Fibroblast of skin of abdomen (primary cell): ENCODE measurements at places on chromosomes 7 and 10.

- DNase-seq: no peak
Measured at GRCh38 chr7:28065308-28065707, 115.3 kb downstream of the JAZF1 start.

DNA sequence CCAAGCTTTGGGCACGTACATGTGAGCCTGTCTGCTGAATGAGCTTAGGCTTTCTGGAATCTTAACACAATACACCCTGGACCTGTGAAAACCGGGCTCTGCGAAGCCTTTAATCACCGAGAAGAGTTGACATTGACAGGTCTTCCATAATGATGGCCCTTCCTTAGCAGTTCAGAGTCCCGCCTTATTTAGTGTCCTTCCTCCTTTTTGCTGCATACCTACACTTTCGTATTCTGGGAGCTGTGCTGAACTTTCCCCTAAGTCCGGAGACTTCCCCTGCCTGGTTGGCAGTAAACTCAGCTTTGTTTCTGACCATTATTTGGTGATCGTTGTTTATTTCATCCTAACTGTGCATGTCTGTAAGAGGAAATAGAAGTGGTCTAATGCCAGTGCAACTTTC, 212.0 kb downstream of the CAMK1D start:
- no peak for DNase-seq

- DNase-seq: no peak
Measured at GRCh38 chr10:104732222-104732621, 91.1 kb downstream of the SORCS3 start.

DNA sequence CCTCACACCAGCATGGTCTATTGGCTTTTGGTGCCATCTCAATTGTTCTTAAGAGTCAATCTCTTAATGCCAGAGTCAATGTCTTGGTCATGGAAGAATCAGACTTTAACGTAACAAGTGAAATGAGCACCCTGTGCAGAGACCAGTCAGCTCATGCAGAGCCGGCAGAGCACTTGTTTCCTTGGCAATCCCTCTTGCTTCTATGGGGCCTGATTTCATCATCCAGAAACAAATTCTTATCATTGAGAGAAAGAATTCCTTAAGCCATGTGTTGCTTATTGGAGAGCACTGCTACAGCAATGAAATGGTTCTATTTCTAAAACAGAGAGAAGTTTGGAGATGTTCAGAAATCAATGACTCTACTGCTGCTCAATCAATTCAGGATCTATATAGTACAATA, 212.8 kb downstream of the IPMK start:
- peak; percentile 9 for DNase-seq

DNA sequence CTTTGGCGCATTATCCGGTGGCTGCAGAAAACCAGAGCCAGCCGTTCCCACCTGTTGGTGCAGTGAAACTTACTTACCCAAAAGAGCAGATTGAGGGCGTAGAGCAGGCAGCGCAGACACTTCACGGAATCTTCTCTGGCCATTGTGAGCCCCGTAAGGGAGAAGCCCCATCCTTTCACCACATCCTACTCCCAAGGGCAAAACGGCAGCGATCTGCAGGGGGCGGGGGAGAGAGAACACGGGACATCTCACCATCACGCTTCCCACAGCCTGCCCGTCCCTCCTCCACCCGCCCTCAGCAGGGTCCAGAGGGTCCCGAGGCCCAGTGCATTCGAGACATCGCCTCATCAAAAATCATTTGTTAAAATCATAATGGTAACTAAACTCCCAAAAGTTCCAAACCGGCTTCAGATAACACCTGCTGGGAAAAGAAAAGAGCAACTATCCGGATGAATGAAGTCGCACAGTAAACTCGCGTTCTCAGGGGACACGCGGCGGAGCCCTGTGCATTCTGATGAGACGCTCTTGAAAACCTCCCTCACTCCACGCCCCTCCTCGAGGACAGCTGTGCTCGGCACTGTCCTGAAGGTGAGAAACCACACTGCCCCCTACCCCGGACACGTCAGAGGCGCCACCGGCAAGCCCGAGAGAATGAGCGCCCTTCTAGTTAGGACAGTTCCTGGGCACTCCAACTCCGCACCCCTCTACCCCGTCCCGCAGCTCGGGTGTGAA, 1.2 kb downstream of the TSPAN12 start:
- peak; percentile 1 for DNase-seq

DNA sequence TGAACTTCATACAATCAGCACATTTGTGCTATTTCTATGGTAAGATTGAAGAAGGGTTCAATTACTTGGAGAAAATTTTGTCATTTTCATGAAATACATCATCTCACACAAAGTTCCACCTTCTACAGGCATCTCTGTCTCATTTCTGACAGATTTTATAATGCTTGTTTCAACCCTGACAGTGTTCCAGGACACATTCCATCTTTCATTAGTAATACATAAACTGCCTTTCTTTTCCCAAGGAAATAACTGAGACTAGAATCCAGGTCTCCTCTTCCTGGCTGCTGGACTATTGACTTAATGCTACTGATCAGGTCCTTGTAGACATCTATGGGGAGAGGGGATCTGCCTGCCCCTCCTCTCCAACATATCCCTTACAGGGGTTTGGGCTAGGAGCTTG, 70.1 kb upstream of the PLPP4 start:
- DNase-seq: peak; percentile 49

DNA sequence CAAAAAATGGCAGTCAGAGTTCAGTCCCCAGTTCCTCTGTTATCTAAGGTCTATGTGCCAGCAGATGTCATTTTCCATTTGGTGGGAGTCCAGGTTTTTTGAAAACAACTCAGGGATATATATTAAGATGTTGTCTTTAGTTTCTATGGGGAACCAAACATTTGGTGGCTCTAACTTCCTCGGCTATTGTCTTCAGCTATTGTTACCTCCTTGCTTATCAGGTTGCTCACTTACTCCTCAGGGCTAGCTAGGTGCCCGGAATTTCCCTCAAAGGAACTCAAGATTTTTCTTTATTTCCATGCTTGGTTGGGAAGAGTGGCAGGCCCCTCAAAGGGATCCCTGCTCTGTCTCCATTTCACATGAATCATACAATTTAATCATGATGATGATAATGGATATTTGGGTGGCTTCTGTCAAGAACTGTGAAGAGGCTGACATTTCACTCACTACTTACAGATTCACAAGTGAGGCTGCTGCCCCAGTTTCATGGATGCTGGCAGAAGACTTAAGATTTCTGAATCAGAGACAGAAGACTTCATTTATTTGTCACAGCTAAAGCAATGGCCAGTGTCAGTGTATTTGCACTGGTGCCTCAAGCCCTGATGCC, 182.8 kb downstream of the PKD1L1 start:
- DNase-seq: no peak

GRCh38 chr7:50641442-50642405, 76.5 kb upstream of the DDC start:
- DNase-seq: no peak

GRCh38 chr10:119614686-119615085, 17.9 kb upstream of the TIAL1 start:
- DNase-seq: no peak

GRCh38 chr7:30930621-30931020, 19.0 kb downstream of the AQP1 start:
- DNase-seq: no peak

DNA sequence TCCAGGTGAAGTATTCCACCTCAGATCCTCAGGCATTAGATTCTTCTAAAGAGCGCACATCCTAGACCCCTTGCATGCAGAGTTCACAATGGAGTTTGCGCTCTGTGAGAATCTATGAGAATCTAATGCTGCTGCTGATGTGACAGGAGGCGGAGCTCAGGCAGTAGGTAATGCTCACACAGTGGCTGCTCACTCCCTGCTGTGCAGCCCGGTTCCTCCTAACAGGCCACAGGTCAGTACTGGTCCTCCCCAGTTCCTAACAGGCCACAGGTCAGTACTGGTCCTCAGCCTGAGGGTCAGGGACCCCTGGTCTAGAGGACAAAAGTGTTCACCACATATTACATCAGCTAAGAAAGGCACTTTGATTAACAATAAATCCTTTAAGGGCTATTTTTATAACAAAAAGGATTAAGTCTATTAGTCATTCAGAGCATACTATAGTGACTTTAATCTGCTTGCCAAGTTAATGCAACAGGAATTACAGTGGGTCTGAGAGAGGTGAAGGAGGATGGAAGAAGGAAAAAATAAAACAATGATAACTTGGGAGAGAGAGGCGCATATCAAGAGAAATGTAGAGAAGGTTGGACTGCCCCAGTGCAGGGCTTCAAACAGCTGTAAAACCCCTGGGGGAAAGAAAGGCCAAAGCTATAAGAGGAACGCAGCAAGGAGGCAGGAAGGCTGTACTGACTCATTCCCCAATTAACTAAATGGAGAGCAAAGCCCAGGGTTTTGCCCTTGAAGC, 49.2 kb downstream of the CUL2 start:
- peak; percentile 76 for DNase-seq

DNA sequence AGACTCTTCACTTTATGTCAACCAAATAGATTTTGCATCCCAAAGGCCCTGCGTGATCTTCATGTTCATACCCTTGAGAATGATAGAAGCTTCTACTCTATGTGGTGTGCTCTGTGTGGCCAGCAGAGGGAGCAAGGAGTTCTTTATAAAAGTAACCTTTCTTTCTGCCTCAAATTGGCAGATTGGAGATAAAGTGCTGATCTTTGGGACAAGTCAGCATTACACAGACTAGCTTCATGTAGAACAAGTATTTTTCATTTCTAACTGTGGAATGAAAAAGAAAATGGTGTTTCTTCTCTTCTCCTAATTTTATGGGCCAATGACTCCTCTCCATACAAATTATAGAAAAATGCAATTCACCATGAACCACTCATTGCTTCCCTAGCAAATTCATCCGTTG, 1214.1 kb downstream of the SORCS1 start:
- peak; percentile 55 for DNase-seq

DNA sequence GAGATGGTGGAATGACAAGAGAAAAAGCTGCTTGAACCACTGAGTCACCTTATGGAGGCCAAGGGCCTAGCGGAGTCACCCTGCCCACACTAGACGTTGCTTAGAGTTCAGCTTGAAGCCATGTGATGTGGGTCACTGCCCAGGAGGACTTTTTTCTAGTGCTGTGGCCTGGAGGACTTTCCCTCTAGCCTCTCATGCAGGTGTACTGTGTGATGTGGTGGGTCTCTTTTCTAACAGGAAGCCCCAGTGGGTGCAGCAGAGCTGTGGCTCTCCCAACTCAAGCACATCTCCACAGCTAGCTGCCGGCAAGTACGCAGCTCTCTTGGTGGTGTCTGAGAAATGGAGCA, 13.6 kb downstream of the POR start:
- DNase-seq: no peak

- peak; percentile 100 for DNase-seq
Measured at GRCh38 chr10:60778214-60778970, at the start of gene CDK1. TSS of gene CDK1 (plus strand) at chr10:60778478. CDS start at chr10:60780166, 1,688 bp downstream.

- peak; percentile 84 for DNase-seq
Measured at GRCh38 chr10:80104066-80104926, 25.8 kb downstream of the TMEM254 start.

DNA sequence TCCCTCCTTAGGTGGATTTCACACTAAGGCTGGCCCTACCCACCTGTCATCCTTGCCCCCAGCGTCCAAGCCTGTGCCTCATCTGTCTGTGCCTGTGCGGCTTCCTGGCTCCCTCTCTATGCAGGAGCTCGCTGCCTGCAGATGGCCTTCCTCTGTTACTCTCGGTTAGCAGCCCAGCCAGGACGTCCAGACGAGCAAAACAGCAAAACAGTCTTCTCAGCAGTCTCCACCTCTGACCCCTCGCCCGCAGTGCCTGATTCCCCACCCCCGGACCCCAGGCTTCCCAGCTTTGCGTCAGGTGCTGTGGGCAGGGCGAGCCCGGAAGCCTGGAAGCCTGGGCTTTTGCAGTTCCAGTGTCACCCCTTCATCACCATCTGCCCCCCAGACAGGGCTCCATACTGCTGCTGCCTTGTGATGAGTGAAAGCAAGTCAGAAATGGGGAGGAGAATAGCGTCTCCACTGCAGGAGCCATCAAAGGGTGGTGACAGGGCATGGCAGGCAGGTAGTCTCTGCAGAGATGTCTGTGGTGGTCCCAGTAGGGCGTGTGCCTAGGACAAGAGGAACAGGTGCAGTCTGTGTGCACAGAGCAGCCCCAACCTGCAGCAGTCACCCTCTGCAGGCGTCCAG, 88.5 kb downstream of the ADCY1 start:
- no peak for DNase-seq

DNA sequence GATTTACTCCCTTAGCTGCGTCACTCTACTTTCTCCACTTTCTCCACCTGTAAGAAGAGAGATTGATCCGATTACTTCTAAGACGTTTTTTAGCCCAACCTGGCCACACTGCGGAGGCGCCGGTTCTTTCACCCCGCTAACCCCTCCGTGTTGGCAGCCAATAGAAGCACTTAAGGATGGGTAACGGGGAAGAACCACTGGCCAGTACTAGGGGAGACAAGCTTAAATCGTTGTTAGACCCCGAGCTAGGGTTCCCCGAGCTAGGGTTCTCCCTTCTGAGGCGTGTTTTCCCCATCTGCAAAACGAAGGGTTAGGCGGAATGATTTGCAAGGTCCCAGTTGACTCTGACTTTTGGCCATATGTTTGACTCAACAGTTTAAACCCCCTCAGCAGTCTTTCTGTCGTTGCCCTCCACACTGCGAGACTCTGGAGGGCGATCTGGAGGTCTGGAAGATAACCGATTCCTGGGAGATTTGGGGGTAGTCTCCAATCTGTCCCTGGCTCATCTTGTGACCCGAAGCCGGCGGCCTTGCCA, 644 bp downstream of the UMAD1 start:
- DNase-seq: peak; percentile 6

DNA sequence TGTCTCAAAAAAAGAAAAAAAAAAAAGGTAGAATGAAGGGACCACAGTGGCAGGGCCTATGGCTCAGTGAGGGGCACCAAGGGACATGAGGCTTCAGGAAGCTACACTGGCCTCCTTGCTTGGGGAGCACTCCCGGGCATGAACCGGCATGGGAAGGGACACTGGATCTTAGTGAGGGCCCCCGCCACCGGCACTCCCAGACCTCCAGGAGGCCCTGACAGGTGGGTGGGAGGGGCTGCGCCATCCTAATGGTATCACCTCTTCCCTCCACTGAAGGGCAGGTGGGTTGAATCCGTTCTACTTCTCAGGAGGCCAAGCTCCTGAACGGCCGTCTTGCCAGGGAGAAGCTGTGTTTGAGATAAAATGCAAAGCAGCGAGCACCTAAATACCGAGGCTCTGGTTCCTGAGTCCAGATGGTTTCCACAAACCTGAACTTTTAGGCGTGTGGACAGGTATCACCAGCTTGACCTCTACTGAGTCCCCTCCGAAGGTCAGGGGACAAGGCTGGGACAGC, 69.8 kb downstream of the C10orf143 start:
- no peak for DNase-seq

DNA sequence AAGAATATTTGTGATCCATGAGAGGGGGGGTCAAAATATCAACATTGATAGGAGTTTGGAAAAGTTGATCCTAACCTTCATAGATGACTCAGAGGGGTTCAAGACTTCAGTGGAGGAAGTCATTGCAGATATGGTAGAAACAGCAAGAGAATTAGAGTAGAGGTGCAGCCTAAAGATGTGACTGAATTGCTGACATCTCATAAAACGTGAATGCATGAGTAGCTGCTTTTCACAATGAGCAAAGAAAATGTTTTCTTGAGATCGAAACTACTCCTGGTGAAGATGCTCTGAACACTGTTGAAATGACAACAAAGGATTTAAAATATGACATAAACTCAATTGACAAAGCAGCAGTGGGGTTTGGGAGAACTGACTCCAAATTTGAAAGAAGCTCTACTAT, 700.7 kb upstream of the FZD8 start:
- no peak for DNase-seq

- no peak for DNase-seq
Measured at GRCh38 chr7:116742641-116743040, 70.6 kb downstream of the MET start.
